Neural progenitor cell (in vitro differentiated cells): ENCODE measurements at places on chromosomes 3 and 15. TPM values are rescaled to one million over a fixed set of nuclear protein-coding genes. Genes with fewer than 3 reads are reported as not detected.

DNA sequence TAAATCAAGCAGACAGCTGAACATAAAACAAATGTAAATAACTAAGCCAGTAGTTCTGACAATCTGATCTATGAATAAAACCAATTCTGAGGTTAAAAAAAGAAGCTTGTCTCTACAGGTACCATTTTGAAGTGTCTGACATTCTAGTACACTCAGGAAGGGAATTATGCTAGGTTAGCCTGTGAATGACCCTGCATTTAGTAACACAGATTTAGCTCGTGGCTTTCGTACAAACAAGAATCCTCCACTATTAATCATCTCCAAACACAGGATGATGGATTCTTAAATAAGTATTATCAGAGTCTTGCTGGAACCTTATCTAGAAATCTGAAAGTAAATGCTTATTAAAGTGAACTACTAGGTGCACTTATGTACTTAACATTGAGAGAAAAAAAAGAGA is 1120.1 kb downstream of the ROBO1 start:
- DNase-seq: no peak

The MAP6D1 gene
- total RNA-seq: 3.5 and 12.4 TPM in 2 replicates

DNA sequence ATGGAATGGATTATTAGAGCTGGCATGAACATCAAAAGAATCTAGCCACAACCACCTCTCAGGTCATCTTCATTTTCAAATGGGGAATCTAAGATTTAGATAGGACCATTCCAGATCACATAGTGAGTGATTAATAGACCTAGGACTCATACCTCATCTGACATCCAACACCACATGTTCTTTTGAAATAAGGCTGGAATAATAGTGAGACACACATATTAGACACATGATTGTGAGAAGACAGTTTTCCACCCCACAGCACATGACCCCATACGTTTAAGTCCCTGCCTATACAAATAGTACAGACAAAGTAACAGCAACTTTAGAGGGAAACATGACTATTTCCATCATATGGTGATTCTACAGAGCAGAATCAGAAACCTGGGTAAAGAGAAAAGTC is 344.7 kb upstream of the TPRG1 start:
- DNase-seq: no peak

DNA sequence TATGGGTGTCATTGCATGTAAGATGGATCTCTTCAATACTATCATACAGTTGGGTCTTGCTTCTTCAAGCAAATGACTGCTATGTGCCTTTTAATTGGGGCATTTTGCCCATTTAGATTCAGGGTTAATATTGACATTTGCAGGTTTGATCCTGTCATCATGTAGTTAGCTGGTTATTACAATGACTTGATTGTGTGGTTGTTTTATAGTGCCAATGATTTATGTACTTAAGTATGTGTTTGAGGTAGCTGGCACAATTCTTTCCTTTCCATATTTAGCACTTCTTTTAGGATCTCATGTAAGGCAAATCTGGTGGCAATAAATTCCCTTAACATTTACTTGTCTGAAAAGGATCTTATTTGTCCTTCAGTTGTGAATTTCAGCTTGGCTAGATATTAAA is 267.5 kb downstream of the VGLL3 start:
- no peak for DNase-seq

The CPA3 gene
- total RNA-seq: not detected in 2 replicates

GRCh38 chr3:145692751-145693150 is 468.2 kb downstream of the PLOD2 start:
- DNase-seq: no peak

DNA sequence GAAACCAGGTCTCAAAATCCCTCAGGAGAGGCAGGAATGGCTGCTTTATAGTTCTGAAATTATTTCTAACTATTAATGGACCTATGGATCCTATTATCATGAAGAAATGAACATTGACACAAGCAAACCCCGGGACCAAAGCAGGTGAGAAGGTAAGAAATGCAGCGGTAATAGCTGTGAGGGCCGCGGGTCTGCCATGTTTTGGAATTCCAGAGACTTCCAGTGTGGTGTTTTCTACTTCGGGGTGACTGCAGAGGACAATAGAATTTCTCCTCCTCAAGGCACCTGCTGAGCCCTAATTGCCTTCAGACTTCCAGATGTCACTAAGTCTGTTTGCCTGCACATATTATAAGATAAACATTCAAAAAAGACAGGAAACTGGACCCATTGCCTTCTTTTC is 437.4 kb downstream of the GABRG3 start:
- peak; percentile 23 for DNase-seq

DNA sequence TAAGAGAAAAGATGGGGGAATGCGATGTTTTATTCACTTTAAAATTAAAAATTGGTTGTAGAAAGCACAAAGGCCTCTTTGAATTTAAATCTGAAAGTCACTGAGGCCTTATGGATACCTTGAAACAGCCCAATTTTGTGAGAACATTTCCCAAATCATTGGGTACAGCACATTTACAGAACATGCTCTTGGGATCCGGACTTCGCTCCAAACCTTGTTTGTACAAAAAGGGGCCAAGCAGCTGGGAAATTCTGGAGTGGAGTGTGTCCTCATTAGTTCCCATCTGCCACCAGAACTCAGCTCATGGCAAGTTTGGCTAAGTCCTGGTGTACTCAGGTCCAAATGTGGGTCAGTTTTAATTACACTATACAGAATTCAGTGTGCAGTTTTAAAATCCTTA is 254.2 kb downstream of the ZBTB20 start:
- no peak for DNase-seq

DNA sequence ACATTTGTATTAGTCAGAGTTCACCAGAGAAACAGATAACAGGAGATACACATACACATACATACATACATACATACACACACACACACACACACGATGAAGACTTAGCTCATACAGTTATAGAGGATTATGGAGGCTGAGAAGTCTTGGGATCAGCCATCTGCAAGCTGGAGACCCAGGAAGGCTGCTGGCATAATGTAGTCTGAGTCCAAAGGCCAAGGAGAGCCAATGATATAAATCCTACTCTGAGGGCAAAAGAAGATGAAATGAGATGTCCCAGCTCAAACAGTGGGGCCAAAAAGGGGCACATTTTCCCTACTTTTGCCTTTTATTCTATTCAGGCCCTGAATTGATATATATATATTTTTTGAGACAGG is 6.4 kb upstream of the TTC14 start:
- no peak for DNase-seq

- DNase-seq: no peak
Observed at GRCh38 chr3:94070341-94070911, 7.6 kb downstream of the NSUN3 start.

DNA sequence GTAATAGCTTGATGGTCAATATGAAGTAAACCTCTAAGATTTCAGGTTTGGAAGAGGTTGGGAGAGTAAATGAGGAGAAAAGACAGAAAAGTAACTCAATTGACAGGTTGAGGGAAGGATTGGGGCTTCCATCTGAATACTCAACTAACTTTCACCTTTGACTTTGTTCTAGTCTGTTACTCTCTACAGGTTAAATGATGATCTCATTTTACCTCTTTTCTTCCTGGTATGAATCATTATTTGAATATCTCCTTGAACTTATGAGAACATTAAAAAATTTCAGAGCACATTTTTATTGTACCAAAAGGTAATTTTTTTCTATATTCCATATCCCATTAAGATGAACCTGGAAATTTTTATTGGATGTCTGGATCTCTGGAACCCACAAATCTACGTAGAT is 87.9 kb upstream of the KCNH8 start:
- no peak for DNase-seq

The ZBBX gene
- total RNA-seq: 7.4 and 17.5 TPM in 2 replicates

GRCh38 chr3:187172929-187173328 is 24.4 kb upstream of the RTP1 start:
- no peak for DNase-seq

The INO80 gene
- total RNA-seq: 14.8 and 25.4 TPM in 2 replicates

DNA sequence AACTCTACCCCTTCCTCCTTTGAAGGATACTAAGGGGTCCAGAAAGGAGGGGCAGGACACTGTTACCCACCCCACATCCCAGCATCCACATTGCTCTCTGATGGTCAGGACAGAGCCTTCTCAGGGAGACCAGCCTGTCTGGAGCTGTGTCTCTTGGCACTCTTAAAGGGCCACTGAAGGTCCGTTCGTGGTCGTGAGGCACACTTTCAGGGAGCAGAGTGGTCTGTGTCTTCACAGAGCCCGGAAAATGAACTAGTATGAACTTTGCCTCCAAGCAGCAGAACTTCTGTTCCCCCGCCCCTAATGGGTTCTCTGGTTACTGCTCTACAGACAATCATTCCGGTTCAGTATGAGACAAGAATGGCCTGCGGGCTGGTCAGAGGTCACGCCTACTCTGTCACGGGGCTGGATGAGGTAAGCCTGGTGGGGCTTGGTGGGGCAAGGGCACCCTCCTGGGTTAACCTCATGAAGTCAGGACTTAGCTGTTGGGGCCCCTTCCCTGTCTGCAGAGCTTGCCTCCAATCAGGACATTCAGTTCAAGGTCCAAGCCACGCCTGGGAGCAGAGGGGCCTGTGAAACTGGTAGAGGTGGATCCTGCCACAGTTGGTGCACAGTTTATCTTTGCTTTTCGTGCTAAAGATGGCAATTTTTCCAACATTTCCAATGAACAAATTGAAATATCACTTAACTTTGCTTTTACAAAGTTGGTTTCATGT is 33.2 kb downstream of the CAPN3 start:
- no peak for DNase-seq

The ISY1 gene
- 22.5 and 31.9 TPM in 2 replicates for total RNA-seq

- no peak for DNase-seq
Observed at GRCh38 chr15:98077186-98077585, 116.7 kb downstream of the ARRDC4 start.

- no peak for DNase-seq
Observed at GRCh38 chr3:194257151-194257621, 93.9 kb downstream of the CPN2 start.

The ADAMTS17 gene
- total RNA-seq: 1.1 and 1.5 TPM in 2 replicates

DNA sequence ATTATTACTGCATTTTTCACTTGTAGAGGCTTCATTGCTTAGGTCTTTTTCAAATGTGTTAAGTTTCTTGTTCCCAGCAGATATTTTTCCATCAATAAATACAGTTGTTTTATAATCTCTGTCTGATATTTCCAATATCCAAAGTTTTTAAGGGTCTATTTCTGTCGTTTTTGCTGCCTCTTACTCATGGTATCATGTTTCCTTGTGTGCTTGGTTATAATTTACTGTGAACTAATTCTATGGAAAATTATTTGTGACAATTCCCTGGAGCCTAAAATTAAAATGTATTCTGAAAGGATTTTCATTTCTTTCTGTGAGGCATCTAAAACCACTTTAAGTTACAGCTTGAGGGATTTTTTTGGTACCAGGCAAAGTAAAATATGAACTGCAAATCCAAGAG is 17.5 kb downstream of the TBC1D5 start:
- no peak for DNase-seq

The TADA3 gene
- 50.8 and 86.3 TPM in 2 replicates for total RNA-seq

DNA sequence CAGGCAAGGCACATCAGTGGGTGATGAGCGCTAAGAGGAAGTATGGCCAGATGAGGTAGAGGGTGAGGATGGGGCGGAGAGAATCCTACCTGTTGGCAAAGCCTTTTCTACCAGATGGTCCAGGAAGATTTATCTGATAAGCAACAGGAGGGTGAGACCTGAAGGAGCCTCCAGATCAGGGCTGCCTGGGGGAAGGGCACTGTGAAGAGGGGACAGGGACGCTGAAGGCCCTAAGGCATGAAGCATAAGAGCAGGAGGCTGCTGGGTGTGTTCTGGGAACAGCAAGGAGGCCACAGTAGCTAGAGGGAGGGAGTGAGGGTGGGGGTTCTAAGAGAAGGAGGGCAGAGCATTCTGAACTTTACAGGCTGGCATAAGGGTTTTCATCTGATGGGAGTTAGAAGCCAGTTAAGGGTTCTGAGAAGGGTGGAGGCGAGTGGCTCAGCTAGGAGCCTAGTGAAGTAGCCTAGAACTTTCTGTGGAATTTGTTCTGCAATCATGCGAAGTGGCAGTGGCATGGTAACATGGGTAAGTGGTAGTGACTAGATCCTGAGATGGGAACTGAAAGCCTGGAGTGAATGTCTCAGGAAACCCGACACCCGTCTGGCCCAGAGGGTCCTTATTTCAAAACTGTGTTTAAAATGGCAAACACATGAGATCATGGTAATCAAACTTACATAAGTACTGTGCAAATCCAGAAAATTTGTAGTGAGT is 29.9 kb downstream of the CGNL1 start:
- DNase-seq: no peak

DNA sequence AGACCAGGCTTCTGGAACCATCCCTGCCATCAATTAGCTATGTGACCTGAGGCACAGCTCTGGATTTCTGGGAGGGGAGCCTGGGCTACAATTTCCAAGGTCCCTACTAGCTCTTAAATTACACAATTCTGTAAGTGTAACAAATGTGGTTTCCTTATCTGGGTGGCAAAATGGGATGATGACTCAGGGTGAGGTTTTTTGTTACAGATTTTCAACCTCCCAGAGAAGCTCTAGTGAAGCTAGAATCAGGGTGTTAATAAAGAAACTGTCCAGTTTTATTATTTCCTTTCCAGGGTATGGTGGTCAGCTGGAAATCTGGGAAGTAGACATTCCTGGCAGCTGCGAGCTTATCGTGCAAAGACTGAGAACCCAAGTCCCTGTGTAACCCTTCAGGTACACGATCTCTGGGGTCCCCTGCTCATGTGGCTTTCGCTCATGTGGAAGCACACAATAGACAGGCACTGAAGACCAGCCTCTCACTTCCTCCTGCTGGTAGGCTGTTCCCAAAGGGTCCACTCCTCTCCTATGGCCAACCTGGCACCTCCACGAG is 7.3 kb downstream of the RAB27A start:
- DNase-seq: no peak

GRCh38 chr15:78944202-78944625 is 632 bp downstream of the CTSH start:
- no peak for DNase-seq

DNA sequence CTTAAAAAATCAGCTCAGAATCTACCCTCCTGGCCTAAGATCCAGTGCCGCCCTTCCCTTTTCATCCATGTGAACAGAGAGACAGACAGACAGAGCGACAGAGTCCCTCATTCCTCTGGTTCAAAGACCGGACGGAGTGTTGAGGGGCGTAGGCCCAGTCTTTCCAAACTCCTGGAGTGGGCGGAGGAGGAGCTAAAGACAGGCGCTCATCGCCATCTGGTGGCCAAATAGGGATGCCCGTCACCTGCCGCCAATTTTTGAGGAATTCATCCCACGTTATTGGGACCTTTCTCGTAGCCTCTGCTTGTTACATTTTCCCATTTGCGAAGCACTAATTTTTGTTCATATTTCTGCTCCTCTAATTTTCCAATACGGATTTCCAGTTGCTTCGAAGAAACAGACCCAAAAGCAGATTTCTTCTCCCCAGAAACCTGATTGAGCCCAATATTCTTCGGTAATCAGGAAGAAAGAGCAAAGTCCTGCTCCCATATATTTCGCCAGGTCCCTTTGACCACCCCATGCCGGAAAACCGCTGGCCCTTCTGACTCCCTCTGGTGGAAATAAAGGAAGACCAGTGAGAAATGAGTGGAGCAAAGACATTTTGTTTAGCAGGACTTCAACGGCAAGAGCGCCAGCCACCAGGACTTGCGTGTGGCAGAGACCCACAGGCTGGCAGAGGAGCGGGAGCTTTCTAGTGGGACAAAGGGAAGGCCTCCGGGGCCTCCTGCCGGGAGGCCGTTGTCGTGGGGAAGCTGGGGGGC is 88.0 kb downstream of the LRRK1 start:
- peak; percentile 92 for DNase-seq
